ENCODE measurements at places on chromosomes 16 and 17.

GRCh38 chr17:58120195-58120822 lies 27.9 kb upstream of the OR4D1 start:
- DNase-seq = no peak

DNA sequence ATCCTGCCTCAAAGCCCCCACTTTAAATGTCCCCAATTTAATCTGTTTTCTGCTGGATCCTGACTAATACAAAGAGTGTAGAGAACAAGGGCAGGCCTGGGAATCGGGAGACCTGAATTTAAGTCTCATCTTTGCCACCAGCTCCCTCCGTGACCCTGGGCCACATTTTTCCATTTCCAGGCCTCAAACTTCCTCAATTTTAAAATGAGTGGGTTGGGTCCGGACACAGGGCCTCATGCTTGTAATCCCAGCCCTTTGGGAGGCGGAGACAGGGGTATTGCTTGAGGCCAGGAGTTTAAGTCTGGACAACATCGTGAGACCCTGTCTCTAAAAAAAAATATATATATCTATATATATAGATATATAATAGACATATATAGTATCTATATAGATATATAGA lies 61.4 kb downstream of the SRL start:
- DNase-seq = no peak

DNA sequence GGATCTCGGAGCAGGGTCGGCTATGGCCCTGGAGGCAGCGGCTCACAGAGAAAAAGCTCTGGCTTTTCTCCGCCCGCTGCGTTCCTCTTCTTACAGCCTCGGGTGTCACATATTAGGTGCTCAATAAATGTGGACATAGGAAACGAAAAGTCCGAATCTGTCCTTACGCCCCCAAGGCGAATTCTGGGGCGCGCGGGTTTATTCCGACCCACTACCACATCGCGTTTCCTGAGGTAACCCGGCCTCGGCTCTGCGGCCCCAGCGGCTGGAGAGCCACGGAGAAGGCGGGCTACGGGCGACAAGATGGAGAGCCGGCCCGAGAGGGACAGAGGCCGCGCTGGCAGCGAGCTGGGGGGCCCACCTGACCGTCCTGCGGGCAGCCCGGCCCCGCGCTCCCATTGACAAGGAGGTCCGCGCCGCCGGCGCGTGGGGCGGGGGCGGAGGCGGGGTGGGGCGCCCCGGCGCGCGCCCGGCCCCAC lies 573 bp upstream of the GNAO1 start:
- DNase-seq = no peak

GRCh38 chr16:8915722-8916301 lies 33.7 kb downstream of the LITAFD start:
- DNase-seq = no peak

GRCh38 chr16:75483222-75483621 lies 12.0 kb downstream of the CHST6 start:
- no peak for DNase-seq

DNA sequence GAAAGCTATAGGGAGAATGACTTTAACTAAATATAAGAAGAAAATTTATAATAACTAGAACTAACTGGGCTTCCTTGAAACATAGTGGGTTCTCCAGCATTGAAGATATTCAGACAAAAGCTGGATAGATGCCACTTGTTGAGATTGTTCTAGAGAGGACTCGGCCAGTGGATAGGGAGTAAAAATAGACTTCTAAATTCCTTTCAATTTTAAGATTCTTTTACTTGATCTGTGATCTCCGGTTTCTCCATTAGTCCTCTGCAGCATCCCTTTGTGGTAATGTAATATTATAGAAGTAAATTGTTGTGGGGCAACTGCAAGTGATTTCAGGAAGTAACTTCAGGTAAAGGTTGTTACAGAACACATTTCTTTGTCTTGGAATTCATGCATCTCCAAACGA lies 10.3 kb upstream of the RARA start:
- no peak for DNase-seq

DNA sequence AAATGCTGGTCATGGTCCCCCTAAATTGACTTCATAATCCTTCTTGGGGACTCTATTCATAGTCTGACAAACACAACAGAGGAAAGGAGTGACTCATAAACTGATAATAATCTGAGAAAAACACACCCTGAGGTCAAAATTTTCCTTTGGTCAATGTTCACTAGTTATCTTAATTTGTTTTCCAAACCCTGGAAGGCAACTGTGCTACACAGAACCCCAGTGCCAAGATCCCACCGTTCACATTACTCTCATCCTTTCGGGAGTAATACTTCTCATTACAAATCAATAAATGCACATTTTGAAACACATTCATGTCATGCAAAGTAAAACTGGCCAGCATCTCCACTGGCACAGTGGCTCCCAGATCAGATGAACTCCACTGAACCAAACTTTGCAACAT lies 23.2 kb downstream of the COIL start:
- DNase-seq = no peak
